ENCODE measurements at places on chromosomes 16 and 17.

GRCh38 chr16:4523686-4524085, 14.9 kb downstream of the CDIP1 start:
- DNase-seq = no peak

- DNase-seq = no peak
These were observed 47.9 kb upstream of the TAOK1 start for GRCh38 chr17:29342158-29342765.

GRCh38 chr17:71337938-71338337, 782.9 kb upstream of the SOX9 start:
- DNase-seq = no peak

- DNase-seq = no peak
These were observed 57.5 kb upstream of the ARHGAP44 start for GRCh38 chr17:12731839-12732238.

- peak; percentile 85 for DNase-seq
These were observed at the start of gene ZDHHC7 for GRCh38 chr16:85010931-85011845. Gene ZDHHC7, minus strand, starts transcription at chr16:85011535. Its CDS starts 20,917 bp downstream, at chr16:84990618.

- DNase-seq = no peak
These were observed 7.4 kb downstream of the PRKCA start for GRCh38 chr17:66309793-66310192.
